ENCODE measurements at places on chromosomes 4 and X. TPM values are rescaled to one million over a fixed set of nuclear protein-coding genes. Genes with fewer than 3 reads are reported as not detected.

The MAGEB4 gene
- polyA plus RNA-seq = not detected

The APELA gene
- 2.0 TPM for polyA plus RNA-seq

The JADE3 gene
- polyA plus RNA-seq = 0.78 TPM

The HHIP gene
- polyA plus RNA-seq = 0.11 TPM

The PAGE2 gene
- polyA plus RNA-seq = not detected
